Ascending aorta (tissue), 2 donors: ENCODE measurements at places on chromosomes 1 and 21.

DNA sequence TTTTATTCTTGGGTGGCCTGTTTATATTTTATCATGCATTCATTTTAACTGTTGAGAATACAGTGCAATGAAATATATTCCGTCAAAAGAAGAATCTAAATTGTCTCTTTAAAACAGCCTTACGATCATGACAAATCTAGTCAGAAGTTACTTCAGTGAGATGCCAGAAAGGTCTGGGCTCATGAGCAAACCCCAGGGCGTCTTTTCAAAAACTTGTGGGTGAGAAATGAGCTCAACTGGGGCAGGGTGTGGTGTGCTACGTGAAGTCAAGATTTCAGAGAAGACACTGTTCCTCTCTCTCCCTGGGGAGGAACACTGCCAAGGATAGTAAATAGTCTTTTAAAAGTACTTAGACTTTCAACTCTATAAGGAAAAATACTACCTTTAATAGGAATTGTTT is 13.4 kb upstream of the UAP1 start:
- peak; percentile 72 for DNase-seq

- no peak for DNase-seq
Observed at GRCh38 chr21:37562920-37563640, 196.5 kb downstream of the DYRK1A start.

GRCh38 chr1:229557913-229558414 is 543 bp downstream of the ABCB10 start:
- no peak for DNase-seq

DNA sequence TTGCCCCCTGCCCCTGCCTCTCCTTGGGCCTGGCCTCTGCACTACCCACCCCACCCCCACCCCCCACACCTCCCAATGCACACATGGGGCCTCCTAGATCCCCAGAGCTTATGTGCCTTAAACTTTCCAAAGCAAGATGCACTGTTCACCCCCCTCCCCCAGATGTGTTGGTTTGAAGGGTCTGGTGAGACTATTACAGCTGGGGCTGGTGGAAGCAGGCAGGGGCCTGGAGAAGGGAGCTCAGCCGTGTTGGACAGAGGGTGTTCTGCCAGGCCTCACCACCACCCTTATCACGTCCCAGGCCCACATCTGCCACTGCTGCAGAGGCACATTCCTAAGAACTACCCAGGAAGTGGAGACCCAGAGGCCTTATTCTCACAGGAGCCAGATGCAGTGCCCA is 18.3 kb upstream of the RSPO1 start:
- DNase-seq, result no peak

- DNase-seq, result no peak
Observed at GRCh38 chr1:75159154-75159553, 25.0 kb downstream of the LHX8 start.

GRCh38 chr1:54255026-54255702 is 55.2 kb downstream of the MRPL37 start:
- no peak for DNase-seq

GRCh38 chr1:186798960-186799688 is 29.6 kb upstream of the PLA2G4A start:
- DNase-seq, result no peak
